Stimulated activated CD4-positive, alpha-beta T cell treated with anti-CD3 and anti-CD28 coated beads, Interleukin-12 subunit alpha, Interleukin-12 subunit beta, amount 100 ng/mL, for 4 hours (primary cell): ENCODE measurements at places on chromosomes 3 and 15.
A peak's percentile ranks its signal among the peaks of the same experiment; 100 is the strongest.

DNA sequence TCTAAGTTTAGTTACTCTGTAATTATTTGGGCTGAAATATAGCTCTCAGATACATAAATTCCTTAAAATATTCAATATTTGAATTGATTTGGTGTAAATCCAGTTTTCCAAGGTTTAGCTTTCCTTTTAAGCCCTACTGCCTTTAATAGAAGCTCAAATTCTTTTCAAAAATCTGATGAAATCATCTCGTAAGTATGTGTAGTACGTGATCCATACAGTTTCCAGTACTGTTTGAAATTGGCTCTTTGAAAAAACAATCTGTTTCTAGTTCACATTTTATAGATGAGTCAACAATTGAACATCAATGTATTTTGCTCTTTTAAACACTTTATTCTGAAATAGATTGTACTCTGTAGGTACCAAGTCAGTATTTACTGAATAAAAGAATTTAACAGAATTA, 84.2 kb downstream of the LRRC49 start:
- DNase-seq: no peak

DNA sequence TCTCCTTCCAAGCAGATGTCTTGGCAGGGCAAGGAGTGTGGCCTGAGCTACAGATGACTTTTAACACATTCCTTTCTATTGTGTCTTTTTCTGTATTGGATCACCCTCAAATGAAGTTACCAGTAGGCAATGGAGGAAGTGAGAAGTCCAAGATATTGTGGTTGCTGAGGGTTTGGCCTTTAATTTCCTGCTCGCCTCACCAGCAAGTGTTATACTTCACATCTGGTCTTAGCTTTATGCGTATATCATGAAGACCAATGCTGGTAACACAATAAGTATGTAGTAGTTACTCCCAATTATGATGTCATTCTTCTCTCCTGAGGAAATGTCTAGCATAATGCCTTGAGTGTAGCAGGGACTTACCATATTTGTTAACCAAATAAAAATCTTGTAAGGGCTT, 179.9 kb downstream of the ZIC1 start:
- DNase-seq: no peak

DNA sequence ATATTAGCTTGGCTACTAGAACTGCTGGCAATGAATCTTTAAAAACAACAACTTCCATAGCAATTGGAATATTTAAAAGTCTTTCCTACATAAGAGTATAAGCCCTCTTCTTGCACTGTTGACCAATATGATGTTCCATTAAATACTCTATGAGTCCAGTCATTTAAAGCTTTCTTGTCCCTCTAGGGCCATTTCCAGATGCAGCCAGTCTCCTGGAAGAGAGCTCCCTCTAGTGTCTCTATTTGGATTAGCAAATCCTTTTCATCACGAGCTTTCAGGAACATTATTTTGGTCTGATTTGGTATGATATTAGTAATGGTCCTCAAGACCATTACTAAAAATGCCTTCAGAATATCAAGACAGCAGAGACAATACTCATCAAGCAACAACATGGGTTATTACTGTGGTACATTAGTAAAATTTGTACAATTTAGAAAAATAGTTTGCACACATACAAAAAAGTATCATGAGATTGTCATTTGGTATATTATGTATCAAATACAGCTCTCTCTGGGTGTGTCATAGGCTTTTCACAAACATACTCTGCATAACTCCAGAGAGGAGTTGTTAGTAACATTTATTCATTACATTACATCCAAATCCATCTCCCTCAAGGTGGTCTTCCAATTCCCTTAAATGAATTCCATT, 101.3 kb downstream of the DPH6 start:
- no peak for DNase-seq

DNA sequence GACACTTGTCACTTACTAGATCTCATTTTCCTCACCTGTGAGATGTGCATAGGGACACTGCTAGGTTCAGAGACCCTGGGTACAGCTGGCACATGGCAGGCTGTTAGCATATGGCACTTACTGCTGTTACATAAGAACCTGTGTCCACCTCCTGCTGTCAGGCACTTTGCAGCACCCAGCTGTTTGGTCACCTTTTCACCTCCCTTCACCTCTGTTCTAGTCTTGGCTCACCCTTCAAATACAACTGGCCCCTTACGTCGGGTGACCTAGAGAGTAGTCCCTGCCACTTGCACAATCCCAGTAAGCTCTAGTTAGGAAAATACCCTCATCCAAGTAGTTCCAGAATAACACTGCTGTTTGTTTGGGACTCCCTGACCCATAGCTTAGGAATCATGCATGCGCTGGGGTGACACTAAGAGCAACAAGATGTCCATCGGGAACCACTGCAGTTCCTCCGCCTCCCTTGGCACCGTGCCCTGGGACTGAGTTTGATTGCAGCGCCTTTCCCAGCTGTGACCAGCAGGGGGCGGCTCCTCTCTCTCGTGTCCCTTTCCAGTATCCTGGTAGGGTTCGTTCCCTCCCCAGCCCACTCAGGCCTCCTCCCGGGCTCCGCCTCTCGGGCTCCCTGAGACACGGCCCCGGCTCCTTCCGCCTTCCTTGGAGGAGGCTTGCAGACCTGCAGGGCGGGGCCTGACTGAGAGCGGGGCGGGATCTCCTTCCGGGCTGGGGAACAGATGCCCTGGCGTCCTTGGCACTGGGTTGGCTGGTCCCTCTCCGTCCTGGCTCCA, 78.6 kb downstream of the ABHD5 start:
- DNase-seq: peak; percentile 73

DNA sequence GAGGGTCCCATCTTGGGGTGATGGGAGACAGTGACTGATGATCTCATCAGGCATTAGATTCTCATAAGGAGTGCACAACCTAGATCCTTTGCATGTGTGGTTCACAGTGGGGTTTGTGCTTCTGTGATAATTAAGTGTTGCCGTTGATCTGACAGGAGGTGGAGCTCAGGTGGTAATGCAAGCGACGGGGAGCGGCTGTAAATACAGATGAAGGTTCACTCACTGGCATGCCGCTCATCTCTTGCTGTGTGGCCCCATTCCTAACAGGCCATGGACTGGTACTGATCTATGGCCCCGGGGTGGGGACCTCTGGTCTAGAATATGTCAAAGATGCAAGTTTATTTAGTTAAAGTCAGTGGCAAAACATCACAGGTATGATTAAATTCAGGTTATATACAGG, 8.7 kb downstream of the MEF2A start:
- no peak for DNase-seq

DNA sequence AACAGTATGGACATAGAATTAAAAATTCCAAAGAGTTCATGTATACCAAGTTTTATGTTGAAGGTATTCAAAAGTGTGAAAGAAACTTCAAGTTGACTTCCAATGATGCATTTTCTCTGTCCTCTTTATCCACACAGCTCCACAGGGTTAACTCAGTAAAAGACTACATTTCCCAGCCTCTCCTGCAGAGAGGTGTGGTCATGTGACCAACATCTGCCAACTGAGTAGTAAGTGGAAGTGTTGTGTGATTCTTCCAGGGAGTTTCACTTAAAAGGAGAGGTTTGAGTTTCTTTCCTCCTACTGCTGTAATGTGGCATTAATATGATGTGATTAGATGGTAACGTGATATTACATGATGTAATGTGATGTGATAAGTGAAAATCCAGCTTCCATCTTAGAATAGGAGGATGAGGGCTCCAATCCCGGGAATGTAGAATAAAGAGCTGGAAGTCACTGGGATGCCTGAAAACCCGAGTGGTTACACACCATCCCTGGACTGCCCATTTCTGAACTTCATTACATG, 280.6 kb downstream of the ARRDC4 start:
- no peak for DNase-seq

- no peak for DNase-seq
Observed at GRCh38 chr3:15768421-15769255, 29.1 kb downstream of the ANKRD28 start.

DNA sequence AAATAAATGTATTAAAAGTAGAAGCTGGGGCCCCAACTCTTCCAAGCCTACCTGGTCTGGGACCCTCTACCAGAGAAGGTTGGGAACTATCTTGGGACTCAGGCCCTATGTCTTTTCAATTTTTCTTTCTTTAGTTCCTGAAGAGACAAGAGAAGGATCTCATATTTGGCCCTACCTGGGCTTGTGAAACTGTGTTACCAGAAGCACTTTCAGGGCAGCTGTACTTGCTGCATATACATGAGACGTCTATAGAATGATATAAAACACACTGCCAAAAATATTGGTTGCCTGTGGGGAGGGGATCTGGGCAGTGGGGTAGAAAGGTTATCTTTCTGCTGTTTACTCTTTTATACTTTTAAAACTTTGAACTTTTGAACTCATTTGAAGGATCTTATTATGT, 604 bp upstream of the EPB42 start:
- DNase-seq: no peak

GRCh38 chr3:32493437-32494414, 8.9 kb downstream of the CMTM6 start:
- no peak for DNase-seq

DNA sequence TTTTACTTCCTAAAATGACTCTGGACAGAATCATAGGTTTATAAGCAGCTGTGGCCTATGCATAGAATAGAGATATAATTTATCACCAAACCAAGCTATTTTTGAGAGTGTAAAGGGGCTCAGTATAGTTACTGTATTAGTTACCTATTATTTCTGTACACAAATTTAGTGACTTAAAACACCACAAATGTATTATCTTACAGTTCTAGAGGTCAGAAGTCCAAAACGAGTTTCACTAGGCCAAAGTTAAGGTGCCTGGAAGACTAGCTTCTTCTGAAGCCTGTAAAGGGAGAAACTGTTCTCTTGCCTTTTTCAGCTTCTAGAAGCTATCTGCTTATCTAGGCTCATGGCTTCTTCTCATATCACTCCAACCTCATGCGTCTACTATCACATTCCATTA, 30.1 kb downstream of the CCDC54 start:
- no peak for DNase-seq

- DNase-seq: no peak
Observed at GRCh38 chr3:141830508-141830907, 45.9 kb upstream of the ATP1B3 start.

- no peak for DNase-seq
Observed at GRCh38 chr3:116188231-116188785, 257.0 kb downstream of the LSAMP start.

GRCh38 chr3:180278583-180279188, 241.9 kb upstream of the PEX5L start:
- DNase-seq: no peak
